Activated CD4-positive, alpha-beta T cell treated with anti-CD3 and anti-CD28 coated beads for 1 hour (primary cell): ENCODE measurements at places on chromosomes 5 and 9.

- DNase-seq: no peak
Observed at GRCh38 chr5:53983568-53984460, 326.6 kb downstream of the ARL15 start.

GRCh38 chr9:121675969-121676822 lies 24.8 kb downstream of the DAB2IP start:
- no peak for DNase-seq

DNA sequence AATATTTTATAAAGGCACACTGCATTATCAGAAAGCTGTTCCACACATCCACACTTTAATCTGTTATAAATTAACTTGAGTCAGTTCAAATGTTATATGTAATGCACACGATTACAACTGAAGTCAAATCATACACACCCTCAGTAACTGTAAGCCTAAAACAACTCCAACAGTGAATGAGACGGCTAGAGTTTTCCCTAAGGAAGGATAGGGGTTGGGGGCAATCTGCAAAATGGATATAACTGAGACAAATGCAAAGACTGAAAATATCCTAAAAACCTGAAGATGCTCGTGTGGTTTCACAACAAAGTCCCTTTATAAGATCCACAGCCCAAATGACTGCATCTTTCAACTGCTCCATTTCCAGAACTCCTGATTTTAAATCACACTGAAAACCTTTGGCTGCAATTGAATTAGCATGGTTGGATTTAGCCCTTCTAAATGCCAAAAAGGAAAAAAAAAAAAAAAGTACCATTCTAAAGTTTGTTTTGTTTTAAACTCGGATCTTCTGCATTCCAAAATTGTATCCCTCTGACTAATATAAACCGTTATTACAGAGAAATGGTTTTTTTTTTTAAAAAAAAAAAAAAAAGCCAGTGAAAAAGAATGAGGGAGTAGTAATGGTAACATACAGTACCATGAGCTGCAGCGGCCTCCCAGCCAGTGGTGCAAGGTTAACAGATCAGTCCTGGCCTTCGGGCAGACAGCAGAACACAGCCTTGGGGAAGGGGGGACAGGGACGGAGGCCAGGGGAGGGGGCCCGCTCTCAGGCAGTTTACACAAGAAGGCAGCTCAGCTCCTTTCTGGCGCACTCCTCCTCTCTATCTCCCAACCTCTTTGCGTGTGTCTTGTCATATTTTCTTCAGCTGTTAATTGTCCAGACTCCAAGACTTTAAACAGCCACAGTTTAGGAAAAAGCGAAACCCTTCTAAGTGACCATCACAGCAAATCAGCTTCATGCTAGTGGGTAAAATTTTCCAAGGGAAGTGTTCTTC lies 166.1 kb downstream of the BNC2 start:
- no peak for DNase-seq

GRCh38 chr9:95497772-95498171 lies 19.0 kb downstream of the PTCH1 start:
- no peak for DNase-seq

- DNase-seq: no peak
Observed at GRCh38 chr5:78002690-78003089, 226.6 kb upstream of the TBCA start.

DNA sequence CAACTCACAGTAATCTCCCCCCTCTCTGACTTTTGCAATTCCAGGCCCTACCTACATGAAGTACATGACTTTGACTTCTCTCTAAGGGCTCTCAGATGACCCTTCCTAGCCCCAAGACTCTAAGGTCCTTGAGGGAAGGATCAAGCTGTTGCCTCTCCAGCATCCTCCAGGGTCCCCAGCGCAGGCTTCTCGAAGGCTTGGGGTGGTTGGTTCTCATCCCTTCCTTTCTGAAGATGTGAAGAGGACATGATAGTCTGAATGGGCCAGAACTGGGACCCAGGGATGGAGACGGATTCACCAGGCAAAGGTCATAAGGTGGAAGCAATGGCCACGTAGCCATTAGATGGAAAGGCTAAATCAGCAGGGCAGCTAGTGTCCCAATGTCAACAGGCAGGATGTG lies 86.8 kb downstream of the NRG2 start:
- no peak for DNase-seq
